ENCODE measurements at places on chromosomes 7 and 10.

- DNase-seq: no peak
These were observed 40.8 kb upstream of the INSIG1 start for GRCh38 chr7:155256761-155257481.

DNA sequence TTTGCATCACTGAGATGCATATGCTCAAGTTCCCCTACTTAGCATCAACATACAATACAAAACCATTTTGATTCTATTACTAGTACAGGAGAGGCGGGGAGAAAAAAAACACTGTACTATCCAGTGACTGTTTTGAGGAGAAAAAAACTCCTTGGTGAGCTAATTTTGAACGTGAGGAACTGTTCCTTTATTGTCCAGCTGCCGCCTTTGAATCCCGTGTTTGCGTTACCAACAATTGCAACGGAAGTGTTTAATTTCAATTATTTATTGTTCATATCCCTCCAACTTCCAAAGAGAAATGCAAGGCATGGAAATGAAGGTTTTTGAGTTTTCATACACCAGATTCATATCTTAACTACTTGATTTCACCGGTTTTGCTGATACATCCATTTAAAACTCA is 66.4 kb upstream of the ARHGAP21 start:
- no peak for DNase-seq

DNA sequence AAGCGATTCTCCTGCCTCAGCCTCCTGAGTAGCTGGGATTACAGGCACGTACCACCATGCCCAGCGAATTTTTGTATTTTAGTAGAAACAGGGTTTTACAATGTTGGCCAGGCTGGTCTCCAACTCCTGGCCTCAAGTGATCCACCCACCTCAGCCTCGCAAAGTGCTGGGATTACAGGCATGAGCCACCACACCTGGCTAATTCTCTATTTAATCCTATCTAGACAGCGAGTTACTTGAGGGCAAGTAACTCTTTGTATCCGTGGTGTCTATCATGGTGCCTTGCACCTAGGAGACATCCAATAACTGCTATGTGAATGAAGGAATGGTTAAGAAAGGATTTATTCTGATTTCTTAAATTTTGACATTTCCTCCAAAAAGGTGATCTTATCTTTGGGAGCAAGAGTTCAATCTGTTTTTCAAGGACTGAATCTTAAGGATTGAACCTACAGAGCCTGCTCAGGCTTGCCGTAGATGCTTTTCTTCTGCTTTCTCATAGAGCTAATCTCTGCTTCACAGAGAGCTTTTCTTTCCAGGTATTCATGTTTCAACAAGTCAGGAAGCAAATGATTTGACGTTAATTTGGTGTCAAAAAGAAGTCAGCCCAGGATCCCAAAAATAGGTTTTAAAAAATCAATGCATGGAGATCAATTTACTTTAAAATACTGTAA is 101.6 kb downstream of the CUL2 start:
- DNase-seq: no peak

GRCh38 chr10:119207713-119208552 is 562 bp downstream of the GRK5 start:
- peak; percentile 62 for DNase-seq

Data from fibroblast of skin of back (primary cell).